ENCODE measurements at places on chromosomes 7 and 10. TPM values are rescaled to one million over a fixed set of nuclear protein-coding genes. Genes with fewer than 3 reads are reported as not detected.

GRCh38 chr7:132742189-132742612, 165.9 kb upstream of the PLXNA4 start:
- no peak overlapping the region for H3K4me3 ChIP-seq
- peaks cover 21% of the 10 kb centered on the region for H3K27me3 ChIP-seq
- H3K4me1 ChIP-seq = no peaks in the 10 kb centered on the region
- H3K27ac ChIP-seq = no peak overlapping the region
- DNase-seq = no peak
- no peaks in the 10 kb centered on the region for H3K36me3 ChIP-seq

DNA sequence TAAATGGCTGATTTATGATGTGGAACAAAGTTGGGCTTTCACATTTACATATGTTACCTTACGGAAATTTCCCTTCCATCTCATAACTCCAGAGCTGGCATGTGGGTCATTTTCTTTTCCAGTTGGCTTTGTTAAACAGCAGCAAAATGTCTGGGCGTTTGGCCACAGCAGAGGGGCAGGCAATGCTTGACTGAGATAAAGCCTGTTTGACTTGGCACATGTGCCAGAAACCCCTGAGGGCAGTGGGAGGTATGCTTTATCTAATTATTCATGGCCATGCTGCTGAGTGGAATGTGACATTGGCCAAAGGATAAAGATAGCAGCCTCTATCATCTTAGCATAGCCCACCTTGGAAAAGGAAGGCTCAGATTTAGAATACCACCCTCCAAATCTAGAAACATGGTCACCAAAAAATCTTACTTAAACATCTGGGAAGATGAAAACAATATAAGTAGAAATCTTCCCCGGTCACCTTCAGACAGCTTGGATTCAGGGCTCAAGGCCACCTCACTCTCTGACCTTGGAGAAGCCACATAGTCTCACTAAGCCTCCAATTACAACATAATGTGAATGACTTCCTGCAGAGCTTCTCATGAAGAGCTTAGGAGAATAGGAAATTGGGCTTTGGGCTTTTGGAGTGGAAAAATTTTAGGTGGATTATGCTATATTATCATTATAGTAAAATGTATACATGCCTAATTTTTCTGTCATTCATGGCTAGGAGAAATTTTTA, 101.5 kb downstream of the GRM3 start:
- H3K36me3 ChIP-seq = no peaks in the 10 kb centered on the region
- H3K4me1 ChIP-seq = no peaks in the 10 kb centered on the region
- H3K4me3 ChIP-seq = no peak overlapping the region
- no peak for DNase-seq
- H3K27ac ChIP-seq = no peak overlapping the region
- H3K27me3 ChIP-seq = no peaks in the 10 kb centered on the region

Gene DLG5
- total RNA-seq = 3.0 TPM

Gene NDUFB8
- 300 TPM for total RNA-seq

DNA sequence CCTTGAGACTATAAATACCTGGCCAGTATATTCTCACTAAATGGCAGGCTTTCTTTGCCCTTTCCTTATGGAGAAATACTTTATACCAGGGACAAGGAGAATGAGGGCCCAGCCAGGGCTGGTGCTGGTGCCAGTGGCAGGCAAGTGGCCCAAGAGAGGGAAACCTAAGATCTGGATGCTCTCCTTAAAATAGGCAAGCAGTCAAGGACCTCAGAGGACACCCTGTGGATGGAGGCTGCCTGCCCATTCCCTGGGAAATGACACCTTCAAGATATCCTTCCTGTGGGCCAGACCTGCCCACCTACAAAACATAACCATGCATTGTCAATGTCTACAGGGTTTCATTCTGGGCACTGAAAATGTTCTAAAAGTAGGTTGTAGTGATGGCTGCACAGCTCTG, 29.1 kb downstream of the POLR3A start:
- H3K4me3 ChIP-seq = no peak overlapping the region
- DNase-seq = no peak
- no peak overlapping the region for H3K27ac ChIP-seq
- peaks cover 57% of the 10 kb centered on the region for H3K36me3 ChIP-seq

Measured in activated CD8-positive, alpha-beta memory T cell treated with anti-CD3 and anti-CD28 coated beads, Interleukin-2, amount 10 ng/mL, durations not matched to agents 7 days and 5 days (primary cell).